Thoracic aorta endothelial cell (primary cell): ENCODE measurements at places on chromosomes 1 and 21. TPM values are rescaled to one million over a fixed set of nuclear protein-coding genes. Genes with fewer than 3 reads are reported as not detected.

The ASB17 gene
- not detected in 2 replicates for total RNA-seq

The KCNE2 gene
- not detected in 2 replicates for total RNA-seq

The FTCD gene
- not detected in 2 replicates for total RNA-seq

The SH2D2A gene
- 0.27 and 0.65 TPM in 2 replicates for total RNA-seq

The SLC44A5 gene
- total RNA-seq: 12.5 and 14.6 TPM in 2 replicates

The SLC2A5 gene
- 0.29 TPM in 1 of 2 replicates, not detected in the other for total RNA-seq

The CFAP74 gene
- not detected in 2 replicates for total RNA-seq

The PALMD gene
- total RNA-seq: 76.2 and 127 TPM in 2 replicates

The CACNA1E gene
- not detected in 2 replicates for total RNA-seq

The CTPS1 gene
- 49.3 and 51.0 TPM in 2 replicates for total RNA-seq
